ENCODE measurements at places on chromosomes 2 and 18.

DNA sequence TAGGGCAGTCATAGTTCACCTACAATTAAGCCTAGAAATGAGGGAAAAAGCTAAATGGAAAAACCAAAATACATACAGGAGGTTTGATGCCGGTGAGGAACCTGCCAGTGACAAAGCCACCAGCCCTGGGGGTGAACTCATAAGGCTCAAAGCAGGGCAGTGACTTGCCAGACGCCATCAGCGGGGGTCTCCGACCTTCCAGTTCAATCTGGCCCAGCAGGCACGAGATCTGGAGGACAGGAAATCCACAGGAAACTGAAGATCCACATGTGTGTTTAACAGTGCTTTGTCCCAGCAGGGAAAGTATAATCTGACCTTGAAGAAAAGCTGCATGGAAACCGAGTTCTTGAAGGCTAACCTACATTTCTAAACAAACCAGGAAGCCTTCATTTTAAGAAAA, 60.1 kb downstream of the POLR1A start:
- no peak for DNase-seq

DNA sequence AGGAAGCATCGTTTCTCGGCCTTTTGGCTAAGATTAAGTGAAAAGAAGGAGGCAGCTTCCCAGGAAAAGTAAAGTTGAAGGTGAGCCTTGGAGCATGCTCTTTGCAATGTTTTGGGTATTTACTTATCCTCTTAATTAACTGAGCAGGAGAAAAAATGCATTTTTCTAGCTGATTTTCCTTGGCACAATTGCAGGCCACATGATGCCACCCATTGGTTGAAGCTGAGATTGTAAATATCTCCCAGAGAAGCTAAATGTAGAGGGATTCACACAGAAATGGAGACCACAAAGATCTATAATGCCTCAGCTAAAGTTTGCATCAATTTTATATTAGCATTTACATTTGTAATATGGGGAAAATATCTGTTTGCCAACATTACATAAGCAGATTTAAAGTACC, 294.1 kb downstream of the KCNS3 start:
- no peak for DNase-seq

- no peak for DNase-seq
Measured at GRCh38 chr18:37710726-37711125, 145.1 kb upstream of the CELF4 start.

GRCh38 chr2:88283886-88284592, 113.9 kb downstream of the THNSL2 start:
- no peak for DNase-seq

- peak; percentile 80 for DNase-seq
Measured at GRCh38 chr2:74835831-74836674, 2.1 kb downstream of the HK2 start.

DNA sequence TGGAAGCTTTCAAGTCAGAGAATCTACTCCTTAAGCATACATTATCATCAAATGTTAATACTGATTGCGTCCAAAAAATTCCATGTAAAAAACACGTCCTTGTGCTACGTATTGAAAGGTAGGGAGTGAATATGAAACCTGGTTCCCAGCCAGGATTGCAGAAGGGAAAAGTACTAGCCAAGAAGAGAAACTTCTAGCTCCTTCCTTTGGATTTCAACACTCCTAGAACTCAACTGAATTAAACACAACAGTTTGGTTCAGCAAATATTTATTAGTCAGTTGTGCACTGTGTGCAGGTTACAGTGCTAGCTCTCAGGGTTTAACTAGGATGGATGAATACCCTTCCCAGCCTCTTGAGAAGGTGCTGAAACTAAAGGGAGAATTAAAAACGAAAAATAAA, 33.9 kb upstream of the FHL2 start:
- DNase-seq, result no peak

GRCh38 chr18:22015156-22015555, 154.2 kb upstream of the GATA6 start:
- DNase-seq, result peak; percentile 14

- DNase-seq, result no peak
Measured at GRCh38 chr18:71327850-71328249, 1039.0 kb downstream of the SOCS6 start.

GRCh38 chr2:184113696-184114403, 484.5 kb upstream of the ZNF804A start:
- DNase-seq, result peak; percentile 37

- DNase-seq, result no peak
Measured at GRCh38 chr2:173606619-173607248, 252.1 kb downstream of the CDCA7 start.

DNA sequence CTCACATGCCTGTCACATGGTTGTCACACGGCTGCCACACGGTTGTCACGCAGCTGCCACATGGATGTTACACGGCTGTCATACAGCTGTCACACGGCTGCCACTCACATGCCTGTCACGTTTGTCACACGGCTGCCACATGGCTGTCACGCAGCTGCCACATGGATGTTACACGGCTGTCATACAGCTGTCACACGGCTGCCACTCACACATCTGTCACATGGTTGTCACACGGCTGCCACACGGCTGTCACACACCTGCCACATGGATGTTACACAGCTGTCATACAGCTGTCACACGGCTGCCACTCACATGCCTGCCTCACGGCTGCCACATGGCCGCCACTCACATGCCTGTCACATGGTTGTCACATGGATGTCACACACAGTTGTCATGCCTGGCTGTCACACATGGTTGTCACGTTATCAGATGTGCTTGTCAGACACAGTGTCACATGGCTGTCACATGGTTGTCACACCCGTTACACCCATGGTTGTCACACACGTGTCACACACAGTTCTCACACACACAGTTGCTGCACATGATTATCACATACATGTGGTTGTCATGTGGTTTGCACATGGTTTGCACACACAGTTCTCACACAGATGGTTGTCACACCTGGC, 19.4 kb downstream of the KCNG2 start:
- DNase-seq, result no peak

DNA sequence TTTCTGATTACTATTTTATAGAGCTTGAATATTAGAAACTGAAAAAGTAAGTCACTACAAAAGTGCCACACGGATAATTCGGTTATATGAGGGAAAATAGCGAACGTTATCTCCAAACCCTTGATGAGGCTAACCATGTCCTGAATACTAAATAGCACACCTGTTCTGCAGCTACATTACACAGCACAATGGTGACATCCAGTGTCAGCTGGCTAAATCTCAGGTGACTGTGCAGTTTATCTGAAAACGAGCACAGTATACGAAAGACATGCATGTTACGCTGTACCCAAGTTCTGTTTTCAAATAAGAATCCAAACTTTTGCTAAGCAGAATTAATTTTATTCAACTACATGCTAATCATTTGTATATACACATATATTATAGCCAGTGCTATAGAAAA, 9.0 kb downstream of the CCDC68 start:
- DNase-seq, result peak; percentile 57

DNA sequence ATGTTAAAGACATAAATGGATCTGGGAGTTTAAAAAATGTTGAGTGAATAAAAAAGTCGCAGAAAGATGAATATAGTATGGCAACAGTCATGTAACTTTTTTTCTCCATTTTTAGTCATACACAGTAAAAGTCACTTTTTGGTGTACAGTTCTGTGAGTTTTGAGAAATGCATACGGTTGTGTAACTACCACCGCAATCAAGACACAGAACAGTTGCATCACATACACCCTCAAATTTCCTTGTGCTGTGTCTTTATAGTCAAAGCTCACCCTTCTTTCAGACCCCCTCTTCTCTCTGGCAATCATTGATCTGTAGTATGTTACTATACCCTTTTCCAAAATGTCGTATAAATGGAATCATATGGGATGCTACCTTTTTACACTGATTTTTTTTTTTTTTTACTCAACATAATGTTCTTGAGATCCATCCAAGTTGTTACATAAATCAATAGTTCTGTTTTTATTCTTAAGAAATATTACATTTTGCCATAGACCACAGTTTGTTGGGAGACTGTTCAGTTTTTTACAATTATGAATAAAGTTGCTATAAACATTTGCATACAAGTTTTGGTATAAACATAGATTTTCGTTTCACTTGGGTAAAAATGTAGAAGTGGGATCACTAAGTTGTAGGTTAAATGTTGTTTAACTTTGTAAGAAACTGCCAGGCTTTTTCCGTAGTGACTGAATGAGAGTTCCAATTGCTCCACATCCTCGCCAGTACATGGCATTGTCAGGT, 35.4 kb upstream of the AGFG1 start:
- no peak for DNase-seq

GRCh38 chr2:30266051-30266621, 34.8 kb downstream of the LBH start:
- DNase-seq, result no peak

- peak; percentile 2 for DNase-seq
Measured at GRCh38 chr2:106197878-106198277, 3.8 kb upstream of the UXS1 start.

DNA sequence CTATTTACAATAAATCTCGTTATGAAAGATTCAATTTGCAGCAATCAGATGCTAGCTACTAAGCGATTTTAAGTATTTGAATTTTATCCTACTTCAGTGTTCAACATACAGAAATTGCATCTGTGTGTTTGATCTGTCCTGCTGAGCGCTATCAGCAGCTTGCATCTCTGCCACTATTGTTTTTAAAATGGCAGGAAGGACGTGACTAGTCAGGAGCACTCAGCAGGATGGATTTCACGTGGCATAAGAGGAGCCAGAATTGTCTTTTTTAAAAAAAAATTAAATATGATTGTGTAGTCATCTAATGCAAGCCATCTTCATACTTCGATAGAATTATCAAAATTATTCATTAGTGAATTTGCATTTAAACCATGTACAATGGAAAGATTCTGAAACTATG, 2.8 kb upstream of the KLHL14 start:
- DNase-seq, result no peak

DNA sequence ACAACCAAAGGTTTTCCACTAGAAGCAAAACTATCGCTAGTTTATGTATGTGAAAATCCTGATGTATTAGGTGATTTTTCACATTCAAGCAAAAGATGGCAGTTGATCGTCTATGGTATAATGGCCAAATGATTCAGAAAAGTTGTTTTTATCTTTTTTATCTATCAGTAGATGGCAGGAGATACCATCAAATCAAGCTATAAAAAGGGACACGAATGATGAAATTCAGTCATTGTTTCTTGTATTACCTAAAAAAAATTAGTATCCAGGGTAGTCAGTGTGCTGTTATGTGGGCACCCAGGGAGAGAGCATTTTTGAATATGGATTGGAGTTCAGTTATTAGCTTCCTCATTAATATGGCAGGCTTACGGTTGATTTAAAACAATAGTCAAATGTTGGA, 22.9 kb upstream of the CAVIN2 start:
- DNase-seq, result peak; percentile 27

- no peak for DNase-seq
Measured at GRCh38 chr2:185274718-185275484, 463.7 kb upstream of the FSIP2 start.

GRCh38 chr18:41462946-41463345, 492.1 kb upstream of the PIK3C3 start:
- peak; percentile 45 for DNase-seq

- no peak for DNase-seq
Measured at GRCh38 chr2:10430886-10431622, 17.1 kb downstream of the ODC1 start.

GRCh38 chr2:1663621-1664020, 80.7 kb downstream of the PXDN start:
- DNase-seq, result no peak

DNA sequence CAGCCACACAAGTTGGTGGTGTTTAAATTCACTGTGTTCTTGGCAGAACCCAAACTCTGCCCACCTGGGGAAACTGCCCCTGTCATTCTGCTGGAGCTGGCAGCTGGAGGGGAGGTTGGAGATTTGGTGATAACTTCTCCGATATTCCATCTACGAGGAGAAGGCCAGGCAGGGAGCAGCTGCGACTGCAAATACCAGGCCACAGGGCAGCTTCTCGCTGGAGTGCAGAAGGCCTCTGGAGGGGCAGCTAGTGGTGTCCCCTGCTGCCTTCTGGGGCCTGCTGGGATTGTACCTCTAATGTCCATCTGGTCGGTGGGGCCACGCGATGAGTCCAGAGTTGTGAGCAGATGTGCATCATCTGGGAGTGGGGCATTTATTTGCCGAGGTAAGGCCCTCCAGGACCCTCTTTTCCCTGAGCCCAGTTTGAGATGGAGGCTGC, 98.9 kb downstream of the ACKR3 start:
- DNase-seq, result no peak

GRCh38 chr2:231355508-231356465, 39.7 kb upstream of the B3GNT7 start:
- no peak for DNase-seq

- no peak for DNase-seq
Measured at GRCh38 chr2:15673919-15674636, 82.4 kb downstream of the DDX1 start.

DNA sequence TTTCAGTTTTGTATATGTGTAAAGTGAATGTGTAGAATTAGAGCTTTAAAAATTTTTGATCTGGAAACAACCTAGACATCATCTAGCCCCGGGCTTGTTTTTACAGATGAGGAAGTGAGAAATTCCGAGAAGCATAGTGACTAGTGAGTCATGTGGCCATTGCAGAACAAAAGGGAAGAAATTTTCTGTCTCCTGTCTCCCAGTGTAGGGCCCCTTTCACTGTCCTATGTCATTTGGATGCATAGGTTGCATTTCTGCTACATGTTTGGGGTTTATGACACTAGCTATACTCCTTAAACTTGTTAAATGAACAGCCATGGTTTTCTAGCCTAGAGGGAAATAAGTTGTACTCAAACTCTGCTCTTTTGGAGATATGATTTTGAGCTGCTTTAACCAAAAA, 84.6 kb downstream of the PLCL1 start:
- DNase-seq, result no peak

DNA sequence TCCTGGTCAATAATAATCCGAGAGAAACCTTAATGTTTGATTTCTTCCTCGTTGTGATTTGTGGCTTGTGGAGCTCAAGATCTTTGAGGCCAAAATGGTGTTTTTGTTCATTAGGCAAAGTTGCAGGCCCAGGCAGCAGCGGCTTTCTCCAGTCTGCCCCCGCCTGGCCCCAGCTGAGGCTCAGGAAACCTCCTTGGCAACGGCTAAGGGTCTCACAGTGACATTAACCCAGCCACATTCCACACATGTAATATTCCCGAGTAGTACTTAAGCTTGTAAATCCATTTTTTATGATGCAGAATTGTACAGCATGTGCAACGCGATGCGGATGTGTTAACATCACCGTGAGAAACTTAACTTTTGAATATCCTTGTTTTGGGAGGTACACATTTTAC, 200.1 kb downstream of the BCL11A start:
- no peak for DNase-seq

- DNase-seq, result no peak
Measured at GRCh38 chr18:77218642-77219041, 31.0 kb upstream of the GALR1 start.

GRCh38 chr18:67525328-67526099, 9.0 kb upstream of the DSEL start:
- DNase-seq, result peak; percentile 93

Data from PC-3 (cell line).